Activated T-cell treated with anti-CD3 and anti-CD28 coated beads, Interleukin-2, amount 50 U/mL, for 72 hours (primary cell): ENCODE measurements at places on chromosomes 1 and 21.

- DNase-seq: peak; percentile 9
These were observed 1.1 kb downstream of the MIA3 start for GRCh38 chr1:222618880-222619596.

GRCh38 chr1:235239851-235240250 is 78.8 kb upstream of the RBM34 start:
- no peak for DNase-seq

- DNase-seq: no peak
These were observed 852.1 kb downstream of the PLA2G4A start for GRCh38 chr1:187680823-187681222.

- DNase-seq: no peak
These were observed 10.9 kb downstream of the NR5A2 start for GRCh38 chr1:200038325-200038980.

- DNase-seq: no peak
These were observed 33.5 kb downstream of the EPHX1 start for GRCh38 chr1:225843426-225843795.
